ENCODE measurements at places on chromosomes 2 and 18.

- no peak for DNase-seq
Measured at GRCh38 chr2:145771525-145771924, 1251.6 kb upstream of the ZEB2 start.

- no peak for DNase-seq
Measured at GRCh38 chr2:64932371-64933216, 56.6 kb upstream of the SLC1A4 start.

- DNase-seq: no peak
Measured at GRCh38 chr18:5439986-5440696, 103.7 kb downstream of the EPB41L3 start.

- DNase-seq: no peak
Measured at GRCh38 chr18:9726936-9727335, 18.8 kb downstream of the RAB31 start.

- no peak for DNase-seq
Measured at GRCh38 chr2:228700638-228701037, 519.2 kb upstream of the SPHKAP start.

GRCh38 chr18:11008505-11008904 is 140.9 kb downstream of the PIEZO2 start:
- DNase-seq: no peak

DNA sequence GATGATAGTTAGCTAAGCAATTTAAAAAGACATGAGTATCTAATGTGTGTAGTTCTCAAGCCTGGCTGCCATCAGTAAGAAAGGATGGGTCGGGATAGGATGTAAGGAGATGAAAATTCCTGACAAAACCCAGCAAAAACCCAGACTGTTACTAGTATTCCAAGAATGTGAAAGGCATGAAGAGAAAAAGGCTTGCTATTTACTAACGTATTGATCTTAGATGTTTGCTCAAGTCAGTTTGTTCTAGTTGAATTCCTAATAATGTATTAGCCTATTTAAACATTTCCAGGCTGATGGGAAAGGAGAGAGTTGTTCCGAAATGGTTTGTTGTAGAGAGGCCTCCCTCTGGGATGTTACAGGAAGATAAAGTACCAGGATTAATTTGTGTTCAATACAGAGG is 88.2 kb downstream of the ZNF532 start:
- DNase-seq: no peak

DNA sequence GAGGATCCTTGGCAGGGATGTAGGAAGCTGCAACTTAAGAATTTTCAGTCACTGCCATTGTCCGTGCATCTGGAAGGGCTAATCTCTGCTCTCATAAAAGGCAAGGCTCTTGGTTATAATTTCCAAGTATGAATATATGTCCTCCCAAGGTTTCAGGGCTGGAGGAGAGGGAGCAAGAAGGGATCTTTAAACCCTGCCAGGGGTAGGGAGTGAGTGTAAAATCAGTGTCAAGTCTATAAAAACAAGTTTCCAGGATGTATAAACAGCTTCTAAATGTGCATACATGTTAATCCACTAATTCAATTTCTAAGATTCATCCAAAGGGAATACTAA is 110.2 kb upstream of the CYRIA start:
- no peak for DNase-seq

DNA sequence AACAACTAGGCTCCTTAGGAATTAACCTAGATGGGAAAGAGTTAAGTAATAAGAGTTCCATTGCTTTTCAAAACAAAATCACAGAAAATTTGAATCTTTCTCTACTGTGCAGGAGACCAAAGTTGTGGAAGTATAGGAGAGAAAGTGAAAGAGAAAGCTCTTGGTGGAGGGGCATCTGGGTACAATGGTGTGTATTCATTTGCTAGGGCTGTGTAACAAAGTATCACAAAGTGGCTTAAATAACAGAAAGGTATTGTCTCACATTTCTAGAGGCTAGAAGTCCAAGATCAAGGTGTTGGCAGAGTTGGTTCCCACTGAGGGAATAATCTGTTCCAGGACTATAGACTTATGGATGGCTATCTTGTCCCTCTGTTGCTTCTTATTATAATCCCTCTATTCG is 50.5 kb upstream of the GORASP2 start:
- DNase-seq: no peak

- no peak for DNase-seq
Measured at GRCh38 chr2:226187616-226188015, 612.0 kb downstream of the IRS1 start.

DNA sequence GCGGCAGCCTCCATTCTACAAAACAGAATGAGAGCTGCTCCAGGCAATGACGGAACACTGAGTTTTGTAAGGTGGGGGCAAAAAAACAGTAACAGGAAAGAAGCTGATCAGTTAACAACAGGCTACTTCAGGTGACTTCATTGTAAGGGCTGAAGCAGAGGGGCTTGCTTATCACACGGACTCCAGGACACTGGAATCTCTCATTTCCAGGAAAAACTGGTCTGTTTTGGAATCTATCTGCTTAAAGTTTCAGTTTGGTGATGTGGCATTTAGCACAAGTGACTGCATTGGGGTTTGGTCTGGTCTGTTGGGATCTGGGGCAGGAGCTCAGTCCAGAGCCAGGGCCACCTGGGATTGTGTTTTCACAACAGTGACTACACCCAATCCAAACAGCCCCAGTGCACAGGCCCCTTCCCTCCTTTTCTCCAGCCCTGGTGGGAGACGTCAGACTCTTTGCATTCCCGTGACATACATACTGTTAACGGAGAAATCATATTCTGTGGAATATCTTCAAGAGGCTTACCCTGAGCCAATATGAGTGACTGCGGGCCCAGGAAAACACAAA is 14.1 kb downstream of the AMER3 start:
- no peak for DNase-seq

DNA sequence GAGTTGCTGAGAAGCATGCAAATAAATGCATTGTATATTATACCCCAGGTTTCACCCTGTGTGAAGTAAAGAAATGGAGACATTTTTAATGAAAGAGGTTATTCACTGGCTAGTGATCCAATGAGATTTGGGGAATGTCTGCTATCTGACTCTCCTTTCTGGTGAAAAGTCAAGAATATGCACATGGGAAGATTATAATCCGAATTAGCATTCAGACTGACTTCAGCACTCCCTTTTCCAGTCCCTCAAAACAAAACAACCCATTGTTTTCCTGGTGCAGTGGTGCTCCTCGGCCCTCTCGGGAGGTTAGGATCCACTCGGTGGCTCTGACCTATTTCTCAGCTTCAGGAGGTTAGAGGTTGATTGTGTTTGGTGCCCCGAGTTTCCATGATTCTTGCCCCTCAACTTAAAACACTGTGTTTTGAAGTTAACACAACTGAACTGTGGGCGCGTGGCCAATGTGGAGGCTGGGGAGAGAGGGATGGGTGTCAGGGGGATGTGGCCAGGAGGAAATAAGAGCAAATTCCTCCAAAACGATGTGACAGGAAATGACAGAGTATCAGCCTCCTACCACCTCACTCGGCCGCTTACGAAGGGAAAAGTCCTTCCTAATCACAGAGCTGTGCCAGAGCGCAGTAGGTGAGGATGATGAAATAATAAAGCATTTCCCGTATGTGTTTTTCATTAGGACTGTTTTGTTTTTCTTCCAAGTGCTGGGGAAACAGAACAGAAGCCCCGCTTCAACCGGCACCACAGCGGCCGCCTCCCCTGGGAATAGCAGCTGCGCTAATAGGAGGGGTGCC is 440.1 kb downstream of the MTX2 start:
- no peak for DNase-seq

GRCh38 chr18:10006311-10006893 is 92.6 kb downstream of the VAPA start:
- DNase-seq: no peak

GRCh38 chr18:11884396-11885030 is 23.6 kb downstream of the MPPE1 start:
- DNase-seq: no peak

DNA sequence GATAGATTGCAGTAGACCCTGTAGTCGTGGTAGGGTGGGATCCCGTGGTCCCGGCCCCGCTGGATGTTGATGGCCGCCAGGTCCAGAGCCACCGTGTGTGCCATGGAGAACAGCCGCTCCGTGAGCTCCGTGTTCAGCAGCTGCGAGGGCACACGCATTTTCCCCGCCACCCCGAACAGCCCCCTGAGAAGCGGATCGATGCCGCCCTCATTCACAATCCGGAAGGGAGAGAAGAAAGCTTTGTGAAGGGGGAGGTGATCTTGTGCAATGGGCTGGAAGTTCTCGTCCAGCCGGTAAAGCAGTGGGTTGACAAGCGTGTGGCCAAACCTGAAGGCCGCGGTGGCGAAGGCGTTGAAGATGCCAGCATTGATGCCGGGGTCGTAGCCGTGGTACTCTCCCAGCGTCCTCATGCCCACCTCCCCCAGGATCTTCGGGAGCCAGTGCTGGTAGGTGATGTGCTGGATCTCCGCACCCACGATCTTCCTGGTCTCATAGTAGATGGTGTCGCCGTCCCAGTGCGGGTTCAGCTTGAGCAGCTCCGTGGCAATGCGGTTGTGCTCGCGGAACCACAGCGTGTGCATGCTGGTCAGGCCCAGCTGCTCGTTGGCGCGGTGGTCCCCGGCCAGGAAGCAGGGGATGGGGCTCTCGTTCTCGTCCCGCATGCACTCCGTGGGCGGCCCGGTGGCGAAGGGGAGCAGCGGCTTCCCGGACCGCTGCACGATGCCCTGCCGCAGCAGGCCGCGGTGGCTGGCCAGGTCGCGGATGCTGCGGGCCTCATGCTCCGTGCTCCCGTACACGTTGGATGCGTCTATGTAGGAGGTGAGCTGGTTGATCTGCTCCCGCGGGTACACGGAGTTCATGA is 95.8 kb downstream of the PXDN start:
- peak; percentile 14 for DNase-seq

GRCh38 chr2:147623328-147623727 is 221.5 kb upstream of the ACVR2A start:
- no peak for DNase-seq

- DNase-seq: no peak
Measured at GRCh38 chr18:7572822-7573221, 5.7 kb downstream of the PTPRM start.

DNA sequence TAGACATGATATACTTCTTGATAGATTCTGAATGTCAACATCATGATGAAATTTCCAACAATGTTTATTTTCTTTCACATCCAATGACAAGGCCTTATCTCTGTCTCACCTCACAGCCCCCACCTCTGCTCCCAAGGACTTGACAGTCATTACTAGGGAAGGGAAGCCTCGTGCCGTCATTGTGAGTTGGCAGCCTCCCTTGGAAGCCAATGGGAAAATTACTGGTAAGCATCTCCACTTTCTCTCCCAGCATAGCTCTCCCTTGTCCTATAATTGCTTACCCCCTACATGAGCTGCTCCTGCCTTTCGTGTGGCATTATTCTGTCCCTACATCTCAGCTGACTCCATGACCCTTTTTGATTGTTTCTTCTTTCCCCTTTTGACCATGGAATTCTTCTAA is 821.8 kb downstream of the MBD2 start:
- DNase-seq: no peak

- no peak for DNase-seq
Measured at GRCh38 chr2:229431327-229431954, 160.4 kb upstream of the PID1 start.

GRCh38 chr2:165268754-165269153 is 29.5 kb downstream of the SCN2A start:
- no peak for DNase-seq

DNA sequence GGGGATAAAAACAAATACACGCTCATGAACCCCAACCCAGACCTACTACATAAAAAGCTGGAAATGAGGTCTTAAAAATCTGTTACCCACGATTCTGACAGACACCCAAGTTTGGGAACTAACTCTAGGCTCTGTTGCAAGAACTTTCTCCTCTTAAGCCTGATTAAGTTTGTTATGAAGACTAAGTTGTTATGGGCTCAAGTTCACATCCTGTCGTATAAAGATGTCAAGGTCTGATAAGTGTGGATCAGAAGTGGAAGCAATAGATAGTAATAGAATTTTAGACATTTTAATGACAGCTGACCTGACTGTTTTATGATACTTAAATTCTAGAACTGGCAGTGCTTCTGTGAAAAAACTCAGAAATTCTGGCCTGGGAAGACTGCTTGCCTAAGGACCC is 43.2 kb downstream of the LPIN2 start:
- no peak for DNase-seq

DNA sequence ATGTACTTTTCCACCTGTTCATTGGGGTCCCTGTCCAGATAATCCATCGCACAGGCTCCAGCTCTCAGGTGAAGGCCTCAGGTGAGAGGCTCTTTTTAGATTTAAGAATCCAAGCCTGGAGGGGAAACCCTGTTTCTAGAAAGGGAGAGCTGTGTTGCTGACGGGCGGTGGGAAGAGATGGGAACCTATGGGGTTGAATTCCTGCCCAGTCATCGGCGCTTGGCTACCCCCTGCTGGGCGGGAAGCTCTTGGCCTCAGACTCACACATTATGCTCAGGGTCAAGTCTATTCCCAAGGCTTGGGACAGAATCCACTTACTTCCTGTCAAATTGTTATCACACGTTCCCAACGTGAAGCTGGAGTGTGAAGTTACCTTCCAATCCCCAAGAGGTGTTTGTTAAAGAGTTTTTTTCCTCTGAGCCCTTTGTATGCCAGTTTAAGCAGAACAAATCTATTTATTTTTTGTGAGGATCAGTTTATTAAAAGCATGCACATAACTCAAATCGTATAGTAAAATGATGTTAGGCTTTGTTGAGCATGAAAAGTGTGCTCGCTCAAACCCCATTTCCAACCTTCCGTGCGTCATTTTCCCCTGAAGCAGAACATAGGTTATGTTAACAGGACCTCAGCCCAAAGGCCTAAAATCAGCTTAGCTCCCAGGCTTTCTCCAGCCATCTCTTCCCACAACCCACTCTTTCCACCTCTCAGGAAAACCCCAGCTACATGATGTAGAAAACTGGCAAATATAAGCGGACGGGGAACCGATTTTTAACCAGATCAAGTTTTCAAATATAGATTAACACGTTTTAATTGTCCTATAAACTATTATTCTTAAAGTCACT is 181.7 kb upstream of the ETAA1 start:
- peak; percentile 53 for DNase-seq

- no peak for DNase-seq
Measured at GRCh38 chr18:12470382-12471075, 62.8 kb downstream of the PRELID3A start.

DNA sequence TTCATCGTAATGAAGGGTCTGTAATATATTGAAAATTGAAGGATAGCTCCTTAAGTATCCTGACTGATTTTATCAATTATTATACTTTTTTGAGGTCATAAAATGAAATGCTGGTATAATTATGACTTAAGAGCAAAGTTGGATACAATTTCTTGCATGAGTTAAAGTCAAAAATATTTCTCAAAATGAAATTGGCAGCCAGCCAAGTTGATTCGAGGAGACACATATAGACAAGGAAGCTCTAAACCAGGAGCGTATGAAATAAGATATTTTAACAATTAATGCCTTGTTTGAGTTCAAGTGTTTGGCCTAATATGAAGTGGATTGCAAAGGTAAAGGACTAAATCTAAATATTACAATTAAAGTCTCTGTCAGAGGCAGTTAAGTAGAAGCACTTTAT is 260.4 kb upstream of the DSEL start:
- DNase-seq: no peak
